Aorta (tissue), 5 donors: ENCODE measurements at places on chromosomes 1 and 21. TPM values are rescaled to one million over a fixed set of nuclear protein-coding genes. Genes with fewer than 3 reads are reported as not detected.
A peak's percentile ranks its signal among the peaks of the same experiment; 100 is the strongest.

GRCh38 chr1:200676829-200677228, 7.1 kb upstream of the DDX59 start:
- DNase-seq, result no peak

- DNase-seq, result no peak
Observed at GRCh38 chr1:232899839-232900238, 50.6 kb upstream of the NTPCR start.

DNA sequence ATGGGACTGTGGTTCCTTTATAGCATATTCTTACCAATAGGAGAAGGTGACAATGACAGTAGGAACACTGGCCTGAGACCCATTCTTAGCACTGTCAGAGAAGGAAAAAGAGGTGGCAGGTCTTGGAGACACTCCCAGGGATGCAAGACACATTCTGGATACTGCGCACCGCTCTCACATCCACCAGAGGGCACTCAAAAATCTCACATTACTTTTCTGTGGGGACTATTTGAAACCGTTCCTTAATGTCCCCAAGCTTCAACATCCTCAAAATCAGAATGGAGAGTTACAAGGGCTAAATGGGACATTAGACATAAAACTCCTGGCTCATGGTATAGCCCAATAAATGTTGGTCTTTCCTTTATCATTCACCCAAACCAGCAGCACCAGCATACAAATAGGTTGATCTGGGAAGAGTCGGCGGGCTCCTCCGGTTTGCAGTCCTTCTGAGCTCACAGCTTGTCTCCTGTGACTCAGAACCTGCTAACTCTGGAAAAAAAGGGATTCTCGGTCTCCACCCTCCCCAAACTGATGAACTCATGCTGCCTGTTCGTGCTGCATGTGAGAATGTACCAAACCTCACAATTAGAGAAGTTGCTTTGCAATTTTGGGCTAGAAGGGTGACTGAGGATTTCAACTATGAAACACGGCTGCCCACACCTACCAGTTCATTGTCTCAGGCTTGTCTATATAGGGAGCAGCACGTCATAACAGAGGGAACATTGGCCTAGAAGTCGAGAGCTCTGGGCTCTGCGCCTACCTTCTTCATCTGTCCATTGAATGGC, 40.2 kb downstream of the IL12RB2 start:
- no peak for DNase-seq

DNA sequence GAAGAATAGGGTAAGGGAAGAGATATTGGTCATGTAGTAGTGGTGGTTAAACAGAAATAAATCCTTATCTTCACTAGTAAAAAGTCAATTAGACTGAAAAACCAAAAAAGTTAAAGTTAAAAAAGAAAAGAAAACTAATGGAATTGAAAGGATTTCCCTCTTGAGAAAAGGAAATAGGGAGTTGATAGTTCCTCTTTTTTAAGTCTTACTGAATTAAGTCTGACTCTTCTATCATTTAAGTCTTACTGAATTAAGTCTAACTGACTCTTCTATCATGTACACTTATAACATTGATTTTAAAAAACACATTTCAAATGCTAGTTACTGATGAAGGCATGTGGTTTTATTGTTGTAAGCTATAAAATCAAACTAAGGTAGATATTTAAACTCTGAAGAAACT, 49.5 kb upstream of the TENT5C start:
- no peak for DNase-seq

- no peak for DNase-seq
Observed at GRCh38 chr1:176957603-176958002, 206.9 kb downstream of the ASTN1 start.

DNA sequence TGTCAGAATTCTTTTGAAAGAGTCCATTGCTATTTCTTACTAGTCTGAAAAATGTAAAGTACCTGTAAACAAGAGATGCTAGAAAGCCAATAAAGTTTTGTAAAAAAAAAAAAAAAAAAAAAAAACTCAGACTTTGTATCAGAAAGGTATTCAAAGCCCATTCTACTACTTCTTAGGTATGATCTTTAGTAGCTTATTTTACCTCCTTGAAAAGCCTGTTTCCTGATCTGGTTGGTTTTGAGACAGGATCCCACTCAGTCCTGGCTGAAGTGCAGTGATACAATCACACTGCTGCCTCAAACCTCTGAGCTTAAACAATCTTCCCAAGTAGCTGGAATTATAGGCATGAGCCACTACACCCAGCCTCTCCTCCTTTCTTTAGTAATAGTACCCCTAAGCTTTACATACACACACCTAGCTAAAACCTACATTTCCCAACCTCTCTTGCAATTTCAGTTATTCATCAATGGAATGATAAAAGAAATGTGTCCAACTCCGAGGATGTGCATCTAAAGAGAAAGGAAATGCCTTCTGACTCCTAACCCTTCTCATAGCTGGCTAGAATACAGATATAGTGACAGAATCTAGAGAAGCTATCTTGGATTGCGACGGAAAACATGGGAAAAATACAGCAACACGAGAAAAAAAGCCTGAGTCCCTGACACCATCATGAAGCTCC, 30.6 kb downstream of the EPS15 start:
- no peak for DNase-seq

GRCh38 chr21:16070207-16070651, 340.4 kb downstream of the USP25 start:
- no peak for DNase-seq

- no peak for DNase-seq
Observed at GRCh38 chr1:196461521-196461920, 146.7 kb downstream of the KCNT2 start.

DNA sequence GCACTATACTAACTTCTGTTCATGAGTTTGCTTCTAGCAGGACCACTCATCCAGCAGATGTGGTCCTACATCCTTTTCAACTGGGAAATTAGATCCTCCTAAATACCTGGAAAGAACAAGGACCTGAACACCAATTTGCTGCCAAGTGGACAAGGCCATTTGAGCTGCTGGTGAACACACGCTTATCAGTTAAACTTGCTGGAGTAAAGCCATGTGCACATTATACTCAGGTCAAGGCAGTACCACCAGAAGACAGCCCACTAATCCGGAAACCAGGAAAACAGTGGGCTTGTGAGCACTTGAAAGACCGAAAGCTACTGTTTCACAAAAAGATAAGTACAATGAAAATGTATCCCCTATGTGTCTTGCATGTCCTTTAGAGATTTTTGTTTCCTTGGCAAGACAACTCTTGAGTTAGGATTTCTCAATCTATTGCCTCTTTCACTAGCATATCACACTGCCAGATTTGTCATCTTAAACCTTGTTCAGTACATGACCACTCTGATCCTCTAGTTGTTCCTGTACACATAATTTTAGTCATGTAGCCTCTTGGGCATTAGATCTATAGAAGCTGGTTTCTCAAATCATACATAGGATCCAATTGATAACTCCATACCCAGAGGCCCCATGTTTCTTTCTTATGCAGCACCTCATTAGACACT, 4.5 kb upstream of the REN start:
- DNase-seq, result peak; percentile 2

DNA sequence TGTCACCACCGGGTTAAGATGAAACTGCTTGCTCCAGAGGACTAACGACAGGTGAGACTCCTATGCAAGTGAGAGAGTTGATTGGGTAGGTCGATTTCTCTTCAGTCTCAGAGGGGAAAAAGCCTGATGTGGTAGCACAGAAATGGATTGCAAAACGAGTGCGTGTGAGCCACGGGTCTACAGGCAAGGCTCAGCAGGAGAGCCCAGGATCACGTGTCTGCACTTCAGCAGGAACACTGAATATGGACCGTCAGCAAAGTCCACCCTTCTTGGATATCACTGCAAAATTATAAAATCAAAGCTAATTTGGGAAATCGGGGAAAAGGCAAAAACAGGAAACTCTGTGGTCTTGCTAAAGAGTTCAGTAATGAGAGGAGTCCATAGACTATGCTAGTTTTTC, 107.7 kb upstream of the ZNF648 start:
- DNase-seq, result peak; percentile 84

CELA3B gene
- 2.5 TPM for polyA plus RNA-seq

SEMA4A gene
- polyA plus RNA-seq, result 4.7 TPM

LTN1 gene
- polyA plus RNA-seq, result 2.9 TPM

KIF2C gene
- polyA plus RNA-seq, result 0.75 TPM
